ENCODE measurements at places on chromosomes 3 and 15.
A peak's percentile ranks its signal among the peaks of the same experiment; 100 is the strongest.

- no peak for DNase-seq
Measured at GRCh38 chr3:6680119-6680806, 180.7 kb upstream of the GRM7 start.

DNA sequence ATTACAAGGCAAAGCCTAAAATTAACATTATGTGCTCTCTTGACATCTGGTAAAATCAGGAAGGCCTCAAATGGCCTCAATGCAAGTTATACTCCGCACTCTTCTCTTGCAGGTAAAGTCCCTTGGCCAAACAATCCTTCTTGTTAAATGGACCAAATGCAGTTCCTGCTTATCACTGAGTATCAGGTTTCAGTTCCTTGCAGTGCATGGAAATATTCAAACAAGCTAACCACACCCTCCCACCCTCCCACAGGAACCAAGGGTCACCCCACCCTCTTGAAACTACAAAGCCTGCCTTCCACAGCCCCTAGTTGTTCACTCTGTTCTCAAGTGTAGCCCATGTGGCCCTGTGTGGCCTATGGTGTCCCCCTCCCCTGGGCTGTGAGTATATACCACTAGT is 171.9 kb upstream of the CADPS start:
- no peak for DNase-seq

DNA sequence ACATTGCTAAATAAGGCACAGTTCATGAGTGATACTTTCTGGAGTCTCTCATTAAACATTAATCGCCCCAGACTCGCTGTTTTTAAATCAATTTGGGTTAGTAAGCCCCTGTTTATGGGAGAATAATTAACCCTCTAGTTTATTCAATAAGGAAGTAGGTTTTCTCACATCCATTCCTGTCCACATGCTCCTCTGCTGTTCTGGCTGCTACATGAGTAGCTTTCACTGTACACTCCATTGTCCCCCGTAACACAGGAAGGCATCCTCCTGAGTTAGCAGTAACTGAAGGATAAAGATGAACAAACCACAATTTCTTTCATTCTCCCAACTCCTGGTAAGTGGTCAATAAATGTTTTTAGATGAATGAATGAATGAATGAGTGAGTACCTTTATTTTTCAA is 378.5 kb downstream of the DIPK2A start:
- no peak for DNase-seq

- DNase-seq: no peak
Measured at GRCh38 chr3:107931326-107931725, 159.5 kb downstream of the CD47 start.

DNA sequence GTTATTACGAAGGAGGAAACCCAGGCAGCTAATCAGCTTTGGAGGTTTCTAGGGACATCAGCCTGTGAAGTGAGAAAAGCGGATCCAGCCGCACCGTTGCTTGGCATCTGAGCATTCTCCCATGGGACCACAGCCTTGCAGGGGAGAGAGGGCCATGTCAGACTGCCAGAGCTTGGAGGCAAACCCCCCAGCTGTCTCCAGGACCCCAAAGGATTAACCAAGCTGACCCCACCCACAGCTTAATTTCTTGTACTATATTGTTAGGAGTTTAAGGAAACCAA is 5.1 kb downstream of the IGDCC3 start:
- DNase-seq: no peak

- DNase-seq: no peak
Measured at GRCh38 chr15:42364529-42364928, 5.2 kb downstream of the CAPN3 start.

- DNase-seq: no peak
Measured at GRCh38 chr3:28575746-28576613, 227.4 kb upstream of the AZI2 start.

GRCh38 chr3:103889675-103890074 is 1454.9 kb downstream of the ZPLD1 start:
- DNase-seq: no peak

DNA sequence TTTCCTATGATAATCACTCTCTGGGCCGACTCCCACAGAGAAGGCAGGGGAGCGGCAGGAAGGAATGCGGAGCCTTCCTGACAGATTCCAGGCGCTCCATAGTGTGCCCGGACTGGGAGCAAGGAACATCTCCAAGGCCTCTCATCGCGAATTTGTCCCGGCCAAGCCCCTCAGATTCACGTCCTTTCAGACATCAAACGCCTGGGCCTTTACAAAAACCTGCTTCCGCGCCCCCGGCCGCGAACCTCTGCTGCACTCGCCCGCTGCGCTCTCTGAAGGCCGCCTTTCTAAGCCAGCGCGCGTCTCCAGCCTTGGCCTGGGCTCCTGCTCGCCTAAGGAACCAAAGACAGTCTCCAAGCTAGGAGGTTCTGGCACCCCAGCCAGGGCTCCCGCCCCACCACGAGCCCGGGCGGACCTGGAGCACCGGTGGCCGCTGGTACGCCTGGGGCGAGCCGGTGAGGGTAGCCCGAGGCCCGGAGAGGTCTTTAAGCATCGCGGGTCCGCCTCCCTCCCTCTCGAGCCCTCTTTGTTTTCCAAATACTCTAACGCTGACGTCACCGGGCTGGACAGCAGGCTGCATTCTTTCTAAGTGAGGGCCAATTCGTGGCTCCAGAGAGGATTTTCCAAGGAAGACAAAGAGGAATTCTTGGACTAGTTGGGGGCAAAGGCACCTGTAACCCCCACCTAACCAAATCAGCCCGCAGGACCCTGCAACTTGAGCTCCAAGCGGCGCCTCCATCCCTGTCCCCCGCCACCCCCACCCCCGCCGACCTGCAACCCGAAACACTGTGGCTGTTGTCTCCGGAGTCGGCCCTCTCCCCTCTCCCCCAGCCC is 759 bp downstream of the AMOTL2 start:
- DNase-seq: no peak

DNA sequence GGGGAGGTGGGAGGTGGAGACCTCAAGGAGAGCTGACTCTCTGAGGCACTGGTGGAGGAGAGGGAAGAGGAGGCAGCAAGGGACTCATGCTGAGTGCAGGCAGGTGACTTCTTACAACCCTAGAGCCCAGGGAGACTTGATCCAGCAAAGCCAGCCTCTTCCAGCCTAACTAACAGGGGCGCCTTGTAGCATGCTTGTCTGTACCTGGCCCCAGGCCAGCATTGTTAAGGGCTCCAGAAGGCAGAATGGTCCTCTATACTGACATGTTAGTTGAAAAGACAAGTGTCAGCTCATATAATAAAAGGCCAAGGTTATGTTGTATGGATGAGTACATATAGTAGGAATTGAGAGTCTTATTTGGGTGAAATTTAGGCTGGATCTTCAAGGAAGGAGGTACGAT is 65.4 kb downstream of the CHDH start:
- no peak for DNase-seq

DNA sequence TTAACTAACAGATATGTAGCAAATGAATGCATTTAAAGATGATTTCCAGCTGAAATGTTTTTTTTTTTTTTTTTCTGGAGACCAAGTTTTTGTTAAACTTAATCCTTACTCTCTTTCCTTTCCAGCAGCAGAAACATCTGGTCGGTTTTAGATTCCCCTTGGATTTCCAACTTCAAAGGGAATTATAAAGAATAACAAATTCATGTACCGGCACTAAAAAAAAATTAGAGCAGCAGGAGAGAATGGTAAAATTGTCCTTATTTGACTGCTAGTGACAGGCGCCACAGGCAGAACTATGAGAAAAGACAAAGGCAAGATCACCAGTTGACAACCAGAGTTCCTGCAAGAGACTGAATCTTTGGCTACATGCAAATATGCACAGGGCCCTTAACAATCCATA is 393.3 kb downstream of the TIGIT start:
- no peak for DNase-seq

DNA sequence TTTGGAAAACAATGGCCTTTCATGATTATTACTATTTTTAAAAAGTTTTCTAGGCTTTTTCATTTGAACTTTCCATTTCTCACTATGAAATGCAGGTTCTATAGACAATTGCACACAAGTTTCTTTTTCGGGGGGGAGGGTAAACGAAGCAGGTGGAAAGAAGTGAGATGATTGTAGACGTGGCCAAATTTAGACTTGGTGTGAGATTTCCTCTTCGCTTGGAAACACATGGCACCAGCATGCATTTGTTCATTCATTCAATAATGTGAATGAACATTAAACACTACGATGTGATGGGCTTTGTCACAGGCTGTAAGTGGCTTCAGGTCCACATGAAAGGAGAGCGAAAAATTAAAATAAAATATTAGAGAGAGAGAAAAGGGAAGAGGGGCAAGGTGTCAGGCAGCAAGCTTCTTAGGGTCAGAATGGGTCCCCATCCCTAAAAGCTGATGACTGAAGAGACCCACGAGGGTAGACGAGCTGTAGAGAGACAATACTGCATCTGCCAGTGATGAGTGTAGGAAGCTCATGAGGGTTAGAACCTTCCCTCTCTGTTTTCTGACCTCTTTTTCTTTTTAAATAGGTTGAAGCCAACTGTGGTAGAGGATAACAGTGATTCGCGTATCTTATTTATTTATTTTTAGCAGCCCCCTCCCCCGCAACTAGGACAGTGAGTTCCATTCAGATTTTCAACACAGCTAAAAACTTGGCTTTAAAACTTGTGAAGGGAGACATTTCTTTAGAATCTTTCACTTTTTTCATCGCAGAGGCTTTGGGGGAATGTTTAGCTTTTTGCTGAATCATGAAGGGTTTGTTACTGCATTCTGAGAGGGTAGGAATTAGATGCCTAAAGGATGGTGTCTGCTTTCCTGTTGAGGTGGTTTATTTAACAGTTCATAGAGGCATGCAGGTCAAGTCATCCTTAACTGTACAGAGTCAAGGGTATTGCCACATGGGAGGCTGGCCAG is 36.2 kb downstream of the GAP43 start:
- DNase-seq: no peak

DNA sequence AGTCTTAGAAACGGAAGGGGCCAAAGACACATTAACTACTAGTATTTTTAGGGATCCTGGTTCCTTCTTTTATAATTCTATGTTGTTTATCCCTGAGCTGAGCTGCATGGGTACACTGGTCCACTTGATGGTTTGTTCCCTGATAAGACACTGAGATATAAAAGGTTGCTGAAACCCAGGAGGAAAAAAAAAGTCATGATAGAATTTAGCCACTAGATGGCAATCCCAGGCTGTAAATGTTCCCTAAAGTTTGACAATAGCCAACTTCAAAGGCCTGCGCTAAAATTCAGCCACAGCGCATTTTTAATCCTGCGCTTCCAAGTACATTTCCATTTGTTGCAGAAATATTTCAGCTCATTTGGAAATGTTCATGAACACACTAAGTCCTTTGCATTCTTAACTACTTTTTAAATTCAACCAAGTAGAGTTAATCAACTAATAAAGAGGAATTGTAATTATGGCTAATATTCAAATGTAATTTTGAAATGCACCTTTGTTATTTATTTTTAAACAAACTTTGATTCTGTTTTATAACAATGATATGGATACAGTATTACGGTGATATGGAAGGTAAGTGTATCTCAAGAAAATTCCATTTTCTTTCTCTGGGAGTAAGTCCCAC is 249.3 kb upstream of the FEZF2 start:
- no peak for DNase-seq

DNA sequence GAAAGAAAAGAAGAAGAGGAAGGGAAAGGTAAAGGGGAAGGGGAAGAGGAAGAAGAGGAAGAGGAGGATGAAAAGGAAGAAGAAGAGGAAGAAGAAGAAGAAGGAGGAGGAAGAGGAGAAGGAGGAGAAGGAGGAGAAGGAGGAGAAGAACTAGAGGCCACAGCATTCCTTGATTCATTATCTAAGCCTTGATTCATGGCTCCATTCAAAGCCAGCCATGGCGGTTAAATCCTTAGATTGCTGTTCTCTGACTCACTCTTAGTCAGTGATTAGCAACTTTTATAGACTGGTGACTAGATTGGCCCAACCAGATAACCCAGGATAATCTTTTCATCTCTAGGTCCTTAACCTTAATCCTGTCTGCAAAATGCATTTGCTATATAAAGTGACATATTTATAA is 47.6 kb downstream of the OSTN start:
- DNase-seq: no peak

GRCh38 chr3:112302881-112303763 is 9.1 kb upstream of the SLC9C1 start:
- peak; percentile 15 for DNase-seq

GRCh38 chr15:92979011-92979701 is 79.0 kb downstream of the CHD2 start:
- no peak for DNase-seq

DNA sequence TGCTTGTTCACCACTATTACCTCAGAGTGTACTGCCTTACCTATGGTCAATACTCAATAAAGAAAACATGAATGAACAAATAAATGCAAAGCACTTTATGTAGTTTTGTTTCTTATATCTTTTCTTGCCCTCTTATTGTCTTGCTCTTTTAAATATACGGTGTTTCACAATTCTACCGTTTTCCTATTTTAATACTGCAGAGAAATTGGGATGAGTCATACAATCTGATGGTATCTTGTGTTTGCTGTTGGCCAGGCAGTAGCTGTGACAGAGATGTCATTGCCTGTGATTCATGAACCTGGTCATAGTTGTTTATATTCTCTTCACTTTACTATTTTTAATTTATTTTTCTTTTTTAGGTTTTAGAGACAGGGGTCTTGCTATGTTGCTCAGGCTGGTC is 48.3 kb downstream of the SERP1 start:
- DNase-seq: no peak

GRCh38 chr15:90581771-90582352 is 52.1 kb downstream of the CRTC3 start:
- DNase-seq: peak; percentile 58

- no peak for DNase-seq
Measured at GRCh38 chr15:91331581-91331980, 231.5 kb downstream of the SV2B start.

DNA sequence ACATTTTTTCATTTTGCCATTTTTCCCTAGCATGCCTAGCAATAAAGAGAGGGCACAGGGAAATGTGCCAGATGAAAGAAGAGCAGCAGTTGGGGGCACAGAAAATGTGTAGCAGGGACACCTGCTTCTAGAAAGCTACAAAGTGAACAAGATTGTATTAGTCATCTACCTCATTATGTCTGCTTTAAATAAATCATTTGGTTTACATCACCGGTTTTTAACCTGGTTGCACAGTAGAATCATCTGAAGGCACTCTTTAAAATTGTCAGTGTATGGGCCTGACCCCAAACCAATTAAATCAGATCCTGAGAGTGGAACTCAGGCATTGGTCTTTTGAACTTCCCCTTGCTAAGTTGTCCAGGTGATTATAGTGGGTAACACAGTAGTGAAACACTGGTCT is 73.8 kb downstream of the ZBBX start:
- no peak for DNase-seq

DNA sequence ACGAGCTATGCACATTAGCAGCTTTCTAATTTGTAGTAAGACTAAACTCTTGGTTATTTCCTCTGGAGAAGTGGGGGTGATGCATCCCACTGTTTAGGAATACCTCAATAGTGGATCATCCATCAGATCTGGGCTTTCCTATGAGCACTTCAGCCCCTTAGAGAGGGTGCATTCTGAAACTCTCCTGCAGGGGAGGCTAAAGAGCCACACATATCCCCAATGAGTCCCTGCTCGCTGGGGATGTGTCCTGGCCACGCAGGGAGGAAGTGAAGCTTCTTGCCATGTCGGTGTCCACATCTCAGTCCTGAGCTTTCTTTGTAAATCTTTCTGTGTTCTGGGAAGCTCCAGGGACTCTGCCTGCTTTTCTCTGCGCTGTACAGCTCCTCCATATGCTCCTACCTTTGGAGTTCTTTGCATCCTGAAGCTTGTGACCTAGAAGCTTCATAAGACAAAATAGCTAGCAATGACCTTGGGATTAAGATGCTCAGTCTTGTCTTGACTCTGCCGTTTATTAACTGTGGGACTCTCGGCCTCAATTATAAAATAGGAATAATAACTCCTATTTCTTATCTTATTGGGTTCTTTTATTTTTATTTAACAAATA is 28.3 kb upstream of the MASP1 start:
- peak; percentile 50 for DNase-seq
